ENCODE measurements at places on chromosomes 3 and 15.

DNA sequence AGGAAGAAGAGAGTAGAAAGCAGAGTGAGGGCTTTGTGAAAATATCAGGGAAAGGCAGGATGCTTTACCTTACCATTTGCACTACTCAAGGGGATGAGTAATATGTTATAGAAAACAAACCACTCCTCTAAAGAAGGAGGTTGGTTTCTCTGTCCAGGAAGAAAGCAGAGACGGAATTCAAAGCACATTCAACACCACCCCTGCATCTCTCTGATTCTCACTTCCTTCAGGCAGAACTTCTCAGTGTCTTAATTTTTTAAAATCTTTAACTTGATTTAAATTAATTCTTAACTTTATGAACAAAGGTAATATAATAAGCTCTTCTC is 82.4 kb downstream of the NR2F2 start:
- H3K4me1 ChIP-seq, result no peaks in the 10 kb centered on the region
- peaks cover 90% of the 10 kb centered on the region for H3K27me3 ChIP-seq
- no peak overlapping the region for H3K27ac ChIP-seq
- no peak for DNase-seq
- H3K36me3 ChIP-seq, result no peaks in the 10 kb centered on the region
- no peak overlapping the region for H3K4me3 ChIP-seq

DNA sequence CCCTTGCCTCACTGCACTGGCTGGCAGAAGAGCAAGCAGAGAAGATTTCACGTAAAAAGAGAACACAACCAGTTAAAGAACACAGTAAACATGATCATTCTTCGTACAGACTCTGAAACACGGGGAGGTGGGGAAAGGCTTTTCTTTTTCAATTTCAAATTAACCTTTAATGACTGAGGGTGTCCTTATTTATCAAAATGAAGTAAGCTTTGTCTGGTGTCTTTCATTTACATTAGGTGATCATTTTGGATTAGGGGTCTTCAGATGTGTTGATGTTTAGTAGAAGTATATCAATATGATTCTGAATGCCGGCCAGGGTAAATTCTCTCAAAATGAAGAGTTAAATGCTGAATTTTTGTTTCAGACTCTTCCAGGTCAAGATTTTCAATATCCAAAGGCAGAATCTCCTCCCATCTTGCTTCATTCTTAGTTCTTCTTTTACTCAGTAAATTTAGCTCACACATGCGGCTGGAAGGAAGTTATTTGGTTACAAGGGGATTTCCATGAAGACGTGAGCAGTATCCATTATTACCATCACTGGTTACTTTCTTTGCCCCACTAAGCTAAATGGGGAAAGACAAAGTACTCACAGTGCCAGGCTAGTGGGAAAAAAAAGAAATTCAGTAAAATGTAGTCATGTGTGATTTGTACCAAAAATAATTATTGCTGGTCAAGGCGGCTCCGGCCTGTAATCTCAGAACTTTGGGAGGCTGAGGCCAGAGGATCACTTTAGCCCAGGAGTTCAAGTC is 272.2 kb upstream of the NR2F2 start:
- H3K27me3 ChIP-seq, result peaks cover 20% of the 10 kb centered on the region
- DNase-seq, result no peak
- H3K4me3 ChIP-seq, result no peak overlapping the region
- no peak overlapping the region for H3K27ac ChIP-seq

DNA sequence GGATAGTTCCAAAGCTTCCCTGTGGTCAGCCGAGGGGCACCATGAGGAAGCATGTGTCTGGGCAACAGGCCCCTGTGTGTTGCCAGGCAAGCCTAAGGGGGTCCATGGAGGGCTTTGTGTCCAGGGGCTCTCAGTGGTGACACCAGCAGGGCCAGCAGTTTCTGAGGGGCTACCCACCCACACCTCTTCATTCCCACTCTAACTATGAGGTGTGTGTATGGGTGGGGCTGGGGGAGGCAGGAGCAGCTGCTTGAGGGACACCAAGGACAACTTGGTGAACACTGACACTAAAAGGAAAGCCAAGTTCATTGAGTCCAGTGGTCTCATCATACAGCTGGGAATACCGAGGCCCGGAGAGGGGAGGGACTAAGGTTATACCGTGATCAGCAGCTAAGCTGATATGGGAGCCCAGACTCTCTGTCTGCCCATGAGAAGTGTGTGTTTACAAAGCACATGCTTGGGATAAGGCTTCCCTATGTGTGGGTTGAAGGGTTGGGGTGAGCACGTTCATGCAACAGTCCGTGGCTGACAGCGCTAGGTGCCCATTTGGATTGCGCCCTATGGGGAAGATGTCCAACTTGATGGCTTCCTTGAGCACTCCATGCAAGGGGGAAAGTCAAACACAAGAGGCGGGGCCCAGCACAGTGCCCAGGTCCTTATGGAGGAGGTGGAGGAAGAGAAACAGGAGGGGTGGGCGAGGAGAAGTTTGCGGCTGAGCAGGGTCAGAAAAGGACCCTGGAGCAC is 34.8 kb upstream of the CHRNB4 start:
- no peaks in the 10 kb centered on the region for H3K36me3 ChIP-seq
- no peaks in the 10 kb centered on the region for H3K27me3 ChIP-seq
- no peak overlapping the region for H3K27ac ChIP-seq
- no peak for DNase-seq
- no peak overlapping the region for H3K4me3 ChIP-seq

DNA sequence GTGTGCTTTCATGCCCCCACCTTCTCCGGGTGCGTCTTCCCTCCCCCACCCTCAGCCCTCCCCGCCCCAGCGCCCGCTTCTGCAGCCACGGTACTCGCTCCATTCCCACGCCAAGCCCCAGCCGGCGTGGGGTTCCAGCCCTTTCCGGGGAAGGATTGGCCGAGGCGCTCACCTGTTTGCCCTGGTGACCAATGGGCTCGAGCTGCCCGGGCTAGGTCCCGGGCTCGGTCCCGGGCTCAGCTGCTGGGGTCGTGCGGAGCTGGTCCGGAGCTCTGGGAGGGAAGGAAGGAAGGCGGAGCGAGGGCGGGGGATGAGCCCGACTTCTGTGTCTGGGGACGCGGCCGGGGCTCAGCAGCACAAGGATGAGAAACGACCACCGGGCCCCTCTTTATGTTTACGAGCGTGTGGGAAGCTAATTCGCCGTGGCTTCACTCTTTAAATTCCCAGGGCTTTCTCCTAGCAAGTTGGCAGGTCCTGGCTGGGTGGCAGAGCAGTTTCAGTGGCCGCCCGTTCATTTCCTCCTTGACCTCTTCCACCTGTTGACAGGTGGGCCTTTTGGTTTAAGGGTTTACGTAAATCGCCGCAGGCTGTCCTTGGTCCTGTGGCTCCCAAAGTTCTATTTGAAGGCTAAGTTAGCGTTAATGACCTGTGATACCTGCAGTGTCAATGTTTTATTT is at the start of gene IGSF10:
IGSF10 (minus strand) TSS at position 288 of the 677 bp plus-strand sequence. CDS start 2,352 bp downstream, outside the sequence.
- H3K27me3 ChIP-seq, result peaks cover 51% of the 10 kb centered on the region
- H3K4me1 ChIP-seq, result peaks cover 2% of the 10 kb centered on the region
- no peak for DNase-seq
- no peak within 1 kb of the TSS for H3K4me3 ChIP-seq

- DNase-seq, result no peak
- no peaks in the 10 kb centered on the region for H3K27me3 ChIP-seq
- peaks cover 2% of the 10 kb centered on the region for H3K4me1 ChIP-seq
- H3K27ac ChIP-seq, result no peak overlapping the region
- peaks cover 23% of the 10 kb centered on the region for H3K36me3 ChIP-seq
These were observed 32.3 kb downstream of the SRP14 start for GRCh38 chr15:40006646-40007045.

DNA sequence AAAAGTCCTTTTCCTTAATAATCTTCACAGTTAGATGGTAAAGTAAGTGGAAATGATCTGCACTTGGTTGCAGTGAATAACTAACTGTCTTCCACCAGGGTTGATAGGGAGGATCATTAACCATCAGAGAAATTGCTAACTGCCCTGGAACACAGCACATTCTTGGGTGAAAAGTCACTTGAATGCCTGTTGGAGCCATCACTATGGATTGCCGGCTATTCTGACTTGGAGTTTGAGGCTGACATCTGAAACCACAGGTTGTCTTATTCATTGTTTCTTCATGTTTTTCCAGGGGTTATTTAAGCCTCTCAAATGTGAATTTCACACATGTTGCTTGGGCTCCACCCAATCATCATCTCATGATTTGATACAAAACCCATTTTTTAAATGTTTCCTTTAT is 901.4 kb downstream of the MCTP2 start:
- H3K27ac ChIP-seq, result no peak overlapping the region
- H3K4me3 ChIP-seq, result no peak overlapping the region
- H3K4me1 ChIP-seq, result no peaks in the 10 kb centered on the region
- H3K27me3 ChIP-seq, result no peaks in the 10 kb centered on the region

GRCh38 chr3:52696830-52697631 is 8.6 kb downstream of the GLT8D1 start:
- H3K36me3 ChIP-seq, result peaks cover 47% of the 10 kb centered on the region
- H3K4me3 ChIP-seq, result no peak overlapping the region
- DNase-seq, result no peak
- no peak overlapping the region for H3K27ac ChIP-seq
- H3K27me3 ChIP-seq, result no peaks in the 10 kb centered on the region
- no peaks in the 10 kb centered on the region for H3K4me1 ChIP-seq

DNA sequence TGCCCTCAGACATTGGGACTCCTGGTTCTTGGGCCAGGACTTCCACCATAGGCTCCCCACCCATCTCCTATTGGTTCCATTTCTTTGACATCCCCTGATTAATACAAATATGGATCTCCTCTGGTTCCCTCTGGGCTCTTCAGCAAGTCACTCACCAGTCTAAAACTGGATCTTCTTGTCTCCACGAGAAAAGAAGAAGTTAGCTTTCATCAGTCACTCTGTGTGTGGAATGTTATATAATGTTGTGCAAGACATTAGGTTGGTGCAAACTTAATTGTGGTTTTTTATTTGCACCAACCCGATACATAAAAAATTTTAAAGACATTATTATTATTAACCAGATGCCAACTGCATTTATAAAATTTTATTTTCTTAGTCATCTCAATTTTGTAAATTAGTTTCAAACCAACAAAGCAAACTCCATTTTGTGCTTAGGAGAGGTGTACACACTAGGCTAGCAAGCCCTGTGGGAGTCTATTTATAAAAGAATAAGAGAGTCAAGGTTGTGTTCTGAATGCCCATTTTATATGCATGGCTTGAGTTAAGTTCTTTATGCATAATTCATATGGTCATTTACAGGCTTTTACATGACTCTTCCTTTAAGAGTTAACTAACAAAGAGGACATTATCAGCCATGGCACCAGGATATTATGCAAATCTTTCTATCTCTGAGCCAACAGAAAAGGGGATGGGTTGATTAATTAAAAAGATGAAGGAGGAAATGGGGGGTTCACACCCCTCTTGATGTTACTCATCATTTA is 35.1 kb upstream of the IL12A start:
- H3K4me1 ChIP-seq, result peaks cover 8% of the 10 kb centered on the region
- H3K27me3 ChIP-seq, result peaks cover 72% of the 10 kb centered on the region
- no peak overlapping the region for H3K27ac ChIP-seq
- no peak for DNase-seq

DNA sequence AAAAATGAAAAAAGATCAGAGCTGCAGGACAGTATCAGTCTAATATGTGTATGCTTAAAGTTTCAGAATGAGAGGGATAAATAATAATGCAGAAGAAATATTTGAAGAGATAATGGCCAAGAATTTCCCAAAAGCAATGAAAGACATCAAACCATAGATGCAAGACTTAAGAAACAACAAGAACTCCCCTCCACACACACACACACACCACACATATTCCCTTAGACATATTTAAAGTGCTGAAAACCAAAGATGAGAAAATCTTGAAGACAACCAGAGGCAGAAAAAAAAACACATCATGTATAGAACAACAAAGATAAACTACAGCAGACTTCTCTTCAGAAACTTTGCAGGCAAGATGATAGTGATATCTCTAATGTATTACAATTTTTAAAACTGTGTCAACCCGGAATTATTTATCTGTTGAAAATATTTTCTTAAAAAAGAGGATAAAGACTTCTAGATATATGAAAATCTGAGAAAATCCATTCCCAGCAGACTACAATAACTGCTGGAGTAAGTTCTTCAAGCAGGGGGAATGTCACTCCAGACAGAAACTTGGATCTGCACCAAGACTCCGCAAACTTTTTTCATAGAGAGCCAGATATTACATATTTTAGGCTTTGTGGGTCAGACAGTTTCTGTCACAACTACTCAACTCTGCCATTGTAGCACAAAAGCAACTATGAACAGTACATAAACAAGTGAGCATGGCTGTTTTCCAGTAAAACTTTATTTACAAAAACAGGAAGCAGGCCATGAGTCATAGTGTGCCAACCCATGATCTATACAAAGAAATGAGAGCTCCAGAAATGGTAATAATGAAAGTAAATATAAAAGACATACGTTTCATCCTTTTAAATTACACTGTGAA is 223.4 kb upstream of the CGNL1 start:
- DNase-seq, result peak; percentile 11
- H3K27me3 ChIP-seq, result no peaks in the 10 kb centered on the region
- H3K27ac ChIP-seq, result peak overlapping the region; percentile 58
- H3K4me3 ChIP-seq, result peak overlapping the region; percentile 10
- peaks cover 47% of the 10 kb centered on the region for H3K36me3 ChIP-seq

GRCh38 chr3:37554364-37554763 is 307.3 kb upstream of the CTDSPL start:
- H3K27ac ChIP-seq, result no peak overlapping the region
- H3K36me3 ChIP-seq, result no peaks in the 10 kb centered on the region
- no peak overlapping the region for H3K4me3 ChIP-seq
- H3K4me1 ChIP-seq, result no peaks in the 10 kb centered on the region
- H3K27me3 ChIP-seq, result no peaks in the 10 kb centered on the region

- no peak for DNase-seq
- peaks cover 4% of the 10 kb centered on the region for H3K4me1 ChIP-seq
These were observed 16.3 kb upstream of the LCTL start for GRCh38 chr15:66581972-66582537.

- H3K27ac ChIP-seq, result no peak overlapping the region
- H3K36me3 ChIP-seq, result no peaks in the 10 kb centered on the region
- H3K27me3 ChIP-seq, result peaks cover 2% of the 10 kb centered on the region
- H3K4me1 ChIP-seq, result no peaks in the 10 kb centered on the region
- DNase-seq, result no peak
These were observed 70.2 kb downstream of the CLDN1 start for GRCh38 chr3:190252080-190252479.

DNA sequence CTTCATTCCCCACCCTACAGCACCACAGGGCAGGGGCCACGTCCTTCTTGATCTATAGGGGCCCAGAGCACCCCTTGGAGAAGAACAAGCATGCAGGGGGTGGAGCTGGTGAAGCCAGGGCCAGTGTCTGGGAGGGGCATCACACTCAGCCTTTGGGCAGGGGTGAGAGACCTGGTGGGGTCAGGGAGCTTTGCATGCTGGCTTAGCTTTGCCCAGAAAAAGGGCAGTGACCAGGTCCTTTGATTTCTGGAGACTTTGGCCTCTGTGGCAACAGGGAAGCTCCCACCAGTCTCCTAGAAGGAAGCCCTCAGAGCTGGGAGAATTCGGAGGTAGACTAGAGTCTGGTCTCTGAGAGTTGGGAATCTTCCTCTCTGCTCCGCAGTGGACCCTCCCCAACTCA is 990 bp downstream of the ITIH4 start:
- no peaks in the 10 kb centered on the region for H3K36me3 ChIP-seq
- H3K27ac ChIP-seq, result no peak overlapping the region
- no peaks in the 10 kb centered on the region for H3K27me3 ChIP-seq
- no peak overlapping the region for H3K4me3 ChIP-seq
